ENCODE measurements at places on chromosomes 5 and 9. TPM values are rescaled to one million over a fixed set of nuclear protein-coding genes. Genes with fewer than 3 reads are reported as not detected.

COL5A1 gene
- total RNA-seq: 0.11 TPM

CCNH gene
- total RNA-seq: 68.2 TPM

TLR4 gene
- total RNA-seq: not detected

RNF183 gene
- total RNA-seq: not detected

TUSC1 gene
- total RNA-seq: 0.48 TPM

LCN15 gene
- total RNA-seq: not detected

ASB6 gene
- 22.1 TPM for total RNA-seq

DNA sequence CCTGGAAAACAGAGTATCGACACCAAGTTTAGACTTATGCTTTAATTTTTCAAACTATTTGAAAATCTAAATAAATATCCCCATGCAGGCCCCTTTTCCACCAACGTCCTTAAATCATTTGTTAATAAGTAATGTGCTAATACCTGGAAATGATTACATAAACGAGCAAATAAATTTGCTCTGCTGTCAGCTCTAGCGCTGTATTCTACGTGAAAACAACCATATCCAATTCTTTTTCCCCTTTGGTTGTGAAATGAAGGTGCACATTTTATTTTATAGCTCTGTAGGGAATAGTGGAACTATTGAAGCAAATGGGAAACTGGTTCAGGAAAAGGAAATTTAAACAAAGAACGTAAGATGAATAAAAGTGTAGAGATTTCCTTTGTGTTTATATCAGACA is 137.7 kb upstream of the ZNF608 start:
- H3K36me3 ChIP-seq: no peaks in the 10 kb centered on the region
- no peak for DNase-seq
- H3K27me3 ChIP-seq: no peaks in the 10 kb centered on the region
- no peaks in the 10 kb centered on the region for H3K4me1 ChIP-seq
- H3K4me3 ChIP-seq: no peak overlapping the region

DNA sequence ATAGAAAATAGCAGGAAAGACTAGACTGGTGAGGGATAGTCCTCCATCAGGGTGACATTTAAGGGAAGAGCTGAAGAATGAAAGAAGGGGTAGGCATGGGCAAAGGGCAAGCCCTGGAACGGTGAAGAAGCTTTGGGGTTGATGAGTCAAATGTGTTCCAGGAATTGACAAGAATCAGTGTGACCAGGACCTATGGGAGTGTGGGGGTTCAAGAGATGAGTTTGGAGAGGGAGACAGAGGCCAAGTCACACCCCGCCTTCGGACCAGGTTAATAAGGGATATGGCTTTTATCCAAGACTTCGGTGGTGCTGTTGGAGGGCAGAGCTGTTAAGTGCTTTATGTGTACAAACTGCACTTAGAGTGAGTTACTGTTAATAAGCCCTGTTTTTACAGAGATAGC is 920 bp downstream of the PMPCA start:
- peaks cover 75% of the 10 kb centered on the region for H3K36me3 ChIP-seq
- peaks cover 32% of the 10 kb centered on the region for H3K4me1 ChIP-seq
- H3K27ac ChIP-seq: peak overlapping the region; percentile 86
- H3K27me3 ChIP-seq: no peaks in the 10 kb centered on the region

- H3K27me3 ChIP-seq: no peaks in the 10 kb centered on the region
- H3K27ac ChIP-seq: no peak overlapping the region
- no peak overlapping the region for H3K4me3 ChIP-seq
- H3K4me1 ChIP-seq: no peaks in the 10 kb centered on the region
- H3K36me3 ChIP-seq: no peaks in the 10 kb centered on the region
Measured at GRCh38 chr5:166936351-166936750, 1355.1 kb upstream of the WWC1 start.

DNA sequence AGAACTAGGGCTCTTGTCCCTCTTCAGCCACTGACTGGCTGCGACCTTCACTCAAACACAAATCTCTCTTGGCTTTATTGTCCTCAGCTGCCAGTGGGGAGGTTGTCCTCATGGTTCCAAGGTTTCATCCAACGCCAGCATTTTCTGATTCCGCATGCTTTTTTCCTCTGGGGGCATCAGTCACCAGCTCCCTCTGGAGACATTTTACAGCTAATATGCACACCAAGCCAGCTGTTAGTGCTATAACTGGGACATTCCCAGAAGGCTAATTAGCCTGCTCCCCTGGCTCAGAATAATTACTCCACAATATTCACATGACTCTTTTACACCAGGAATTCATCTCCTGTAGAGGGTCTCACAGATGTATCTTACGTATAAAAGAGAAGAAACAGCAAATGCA is 193.6 kb upstream of the ANKRD55 start:
- no peak overlapping the region for H3K27ac ChIP-seq
- no peak overlapping the region for H3K4me3 ChIP-seq
- peaks cover 3% of the 10 kb centered on the region for H3K36me3 ChIP-seq

- no peaks in the 10 kb centered on the region for H3K36me3 ChIP-seq
- no peaks in the 10 kb centered on the region for H3K4me1 ChIP-seq
- DNase-seq: no peak
- no peaks in the 10 kb centered on the region for H3K27me3 ChIP-seq
- no peak overlapping the region for H3K4me3 ChIP-seq
Measured at GRCh38 chr5:18972177-18972576, 1015.8 kb downstream of the CDH18 start.

DNA sequence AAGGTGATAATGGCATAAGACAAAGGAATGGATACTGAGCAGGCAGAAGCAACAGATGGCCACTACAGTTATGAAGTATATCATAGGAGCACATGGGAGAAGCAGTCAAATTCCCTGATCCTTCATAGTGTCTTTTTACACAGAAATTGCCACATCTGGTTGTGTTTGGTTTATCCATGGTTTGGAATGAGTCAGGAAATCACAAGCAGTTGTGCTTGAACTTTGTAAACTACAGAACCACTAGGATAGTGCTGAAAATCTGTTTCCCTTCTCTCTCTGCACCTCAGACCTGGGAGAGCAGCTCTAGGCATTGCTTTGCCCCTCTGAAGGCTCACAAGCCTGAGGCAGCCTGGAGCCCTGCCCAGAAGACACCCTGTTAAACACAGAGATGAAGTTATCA is 134.0 kb downstream of the DMRT2 start:
- no peak overlapping the region for H3K4me3 ChIP-seq
- H3K27me3 ChIP-seq: no peaks in the 10 kb centered on the region
- no peak overlapping the region for H3K27ac ChIP-seq
- H3K4me1 ChIP-seq: no peaks in the 10 kb centered on the region

DNA sequence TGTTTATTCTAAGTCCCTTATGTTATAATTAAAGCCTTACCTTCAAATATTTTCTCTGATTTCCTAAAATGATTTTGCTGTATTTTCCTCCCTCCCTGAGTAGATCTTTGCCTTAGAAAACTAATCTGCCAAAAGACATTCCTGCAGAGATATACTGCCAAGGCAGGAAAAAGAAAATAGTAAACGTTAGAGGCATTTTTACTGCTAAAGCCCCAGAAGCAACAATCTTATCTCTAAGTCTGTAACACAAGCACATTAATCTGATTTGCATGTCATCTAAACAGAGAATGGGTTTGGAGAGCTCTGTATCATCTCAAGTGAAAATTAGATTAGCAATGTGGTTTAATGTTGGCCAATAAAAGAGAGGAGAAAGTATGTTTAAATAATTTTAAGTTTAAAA is 847.7 kb downstream of the MAT2B start:
- no peak for DNase-seq
- no peaks in the 10 kb centered on the region for H3K27me3 ChIP-seq
- no peak overlapping the region for H3K27ac ChIP-seq
- H3K4me1 ChIP-seq: no peaks in the 10 kb centered on the region

- H3K27me3 ChIP-seq: no peaks in the 10 kb centered on the region
- H3K36me3 ChIP-seq: peaks cover 19% of the 10 kb centered on the region
- no peaks in the 10 kb centered on the region for H3K4me1 ChIP-seq
Measured at GRCh38 chr5:80453366-80453765, 34.5 kb upstream of the FAM151B start.

DNA sequence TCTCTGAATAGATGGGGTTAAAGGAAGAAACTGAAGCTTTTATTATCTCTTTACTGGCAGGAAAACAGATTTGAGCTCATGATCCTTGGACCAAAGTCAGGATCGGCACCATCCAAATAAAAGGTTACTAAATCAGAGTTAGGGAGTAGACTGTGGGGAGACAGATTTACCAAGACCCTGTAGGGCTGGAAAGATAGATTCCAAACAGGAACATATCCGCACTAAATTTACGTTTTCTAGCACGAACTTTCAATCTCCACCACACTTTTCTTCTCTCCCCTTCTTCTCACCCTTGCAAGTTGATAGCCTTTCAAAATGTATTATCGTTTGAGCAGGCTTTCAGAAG is 120.0 kb upstream of the HMHB1 start:
- peaks cover 39% of the 10 kb centered on the region for H3K4me1 ChIP-seq
- peaks cover 20% of the 10 kb centered on the region for H3K36me3 ChIP-seq
- no peaks in the 10 kb centered on the region for H3K27me3 ChIP-seq
- DNase-seq: no peak
- H3K27ac ChIP-seq: no peak overlapping the region
- no peak overlapping the region for H3K4me3 ChIP-seq

DNA sequence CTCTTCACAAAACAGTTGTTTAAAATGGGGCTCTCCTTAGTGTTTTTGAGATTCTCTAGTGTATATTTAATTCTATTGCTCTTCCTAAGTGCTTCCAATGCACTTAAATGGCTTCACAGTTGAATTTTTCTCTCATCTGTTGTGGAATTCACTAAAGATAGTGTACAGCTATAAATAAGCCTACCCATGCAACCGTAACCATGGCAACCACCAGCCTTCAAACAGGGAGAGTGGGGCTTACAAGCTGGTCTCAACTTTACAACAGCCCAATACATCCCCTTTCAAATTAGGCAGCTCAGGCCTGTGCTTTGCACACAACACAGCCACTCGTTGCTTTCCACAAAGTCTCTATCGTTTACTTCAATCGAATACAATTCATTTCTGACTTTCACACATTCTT is 144.0 kb upstream of the PLPPR1 start:
- H3K27ac ChIP-seq: no peak overlapping the region
- no peak overlapping the region for H3K4me3 ChIP-seq
- H3K4me1 ChIP-seq: no peaks in the 10 kb centered on the region
- no peaks in the 10 kb centered on the region for H3K27me3 ChIP-seq
- no peaks in the 10 kb centered on the region for H3K36me3 ChIP-seq
- no peak for DNase-seq

GRCh38 chr5:157387683-157388093 is 72.3 kb upstream of the NIPAL4 start:
- no peak for DNase-seq
- H3K4me1 ChIP-seq: peaks cover 16% of the 10 kb centered on the region
- H3K27me3 ChIP-seq: no peaks in the 10 kb centered on the region

DNA sequence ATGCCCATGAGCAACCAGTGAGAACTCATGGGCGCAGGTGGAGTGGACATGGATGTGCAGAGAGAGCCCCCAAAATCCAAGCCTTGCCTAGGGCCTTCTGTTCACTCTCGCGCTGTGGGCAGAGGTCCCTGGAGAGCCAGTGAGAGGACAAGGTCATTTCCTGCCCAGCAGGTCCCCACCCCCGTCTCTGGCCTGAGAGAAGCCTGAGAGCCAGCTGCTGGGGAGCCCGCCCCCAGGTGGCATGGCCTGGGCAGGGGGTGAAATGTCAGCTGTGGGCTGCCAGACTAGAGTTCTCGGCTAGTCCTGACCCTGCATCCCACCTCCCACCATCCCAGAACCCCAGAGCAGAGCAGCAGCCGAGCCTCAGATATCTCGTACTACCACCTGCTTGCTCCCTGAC is 85.3 kb downstream of the BARX1 start:
- no peak overlapping the region for H3K4me3 ChIP-seq
- peaks cover 4% of the 10 kb centered on the region for H3K27me3 ChIP-seq
- no peaks in the 10 kb centered on the region for H3K36me3 ChIP-seq
- H3K4me1 ChIP-seq: no peaks in the 10 kb centered on the region
- DNase-seq: no peak

GRCh38 chr5:93570294-93571113 is 10.5 kb downstream of the NR2F1-AS1 start:
- H3K27ac ChIP-seq: no peak overlapping the region
- no peak overlapping the region for H3K4me3 ChIP-seq
- H3K4me1 ChIP-seq: no peaks in the 10 kb centered on the region
- DNase-seq: no peak
- H3K27me3 ChIP-seq: peaks cover 68% of the 10 kb centered on the region
- H3K36me3 ChIP-seq: no peaks in the 10 kb centered on the region

GRCh38 chr9:98829766-98830165 is 22.3 kb downstream of the GALNT12 start:
- no peaks in the 10 kb centered on the region for H3K27me3 ChIP-seq
- DNase-seq: no peak
- H3K4me1 ChIP-seq: no peaks in the 10 kb centered on the region
- H3K27ac ChIP-seq: no peak overlapping the region
- no peak overlapping the region for H3K4me3 ChIP-seq

DNA sequence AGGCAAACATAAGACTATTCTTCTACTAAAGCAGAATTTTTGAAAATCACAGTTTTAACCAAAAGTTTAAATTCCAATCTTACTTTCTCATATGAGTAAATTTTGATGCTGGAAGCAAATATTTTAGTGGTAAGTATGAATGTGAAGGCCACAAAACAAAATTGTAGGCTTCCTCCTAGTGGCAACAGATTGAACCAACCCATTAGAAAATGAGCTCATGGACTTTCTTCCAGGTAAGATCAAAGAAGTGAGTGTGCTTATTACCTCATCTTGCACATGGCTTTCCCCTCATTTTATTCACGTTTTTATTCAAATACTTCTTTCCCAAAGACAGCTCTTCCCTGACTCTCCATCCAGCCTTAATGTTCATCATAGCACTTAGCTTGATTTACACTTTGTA is 16.5 kb upstream of the RLN2 start:
- no peak for DNase-seq
- no peaks in the 10 kb centered on the region for H3K27me3 ChIP-seq
- H3K4me3 ChIP-seq: no peak overlapping the region
- H3K36me3 ChIP-seq: peaks cover 7% of the 10 kb centered on the region
- no peak overlapping the region for H3K27ac ChIP-seq
- peaks cover under 1% of the 10 kb centered on the region for H3K4me1 ChIP-seq

DNA sequence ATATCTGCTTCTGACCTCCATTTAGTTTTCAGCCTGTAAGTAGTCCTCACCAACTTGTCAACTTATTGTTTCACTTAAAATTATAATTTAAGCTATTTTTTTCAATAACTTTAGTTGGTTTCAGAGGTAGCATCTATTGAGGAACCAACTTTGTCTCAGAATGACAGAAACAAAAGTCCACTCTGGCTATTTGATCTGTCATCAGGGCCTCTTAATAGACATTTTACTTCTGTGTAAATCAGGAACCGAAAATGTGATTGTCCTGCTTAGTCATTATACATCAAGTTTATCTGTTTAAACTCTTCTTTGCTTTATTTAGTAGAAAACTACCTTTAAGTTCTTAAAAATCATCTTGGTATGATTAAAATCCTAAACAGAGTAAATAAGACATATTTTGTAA is 820.8 kb upstream of the EDIL3 start:
- H3K36me3 ChIP-seq: no peaks in the 10 kb centered on the region
- H3K27ac ChIP-seq: no peak overlapping the region
- H3K4me1 ChIP-seq: no peaks in the 10 kb centered on the region
- no peak for DNase-seq
- no peak overlapping the region for H3K4me3 ChIP-seq

DNA sequence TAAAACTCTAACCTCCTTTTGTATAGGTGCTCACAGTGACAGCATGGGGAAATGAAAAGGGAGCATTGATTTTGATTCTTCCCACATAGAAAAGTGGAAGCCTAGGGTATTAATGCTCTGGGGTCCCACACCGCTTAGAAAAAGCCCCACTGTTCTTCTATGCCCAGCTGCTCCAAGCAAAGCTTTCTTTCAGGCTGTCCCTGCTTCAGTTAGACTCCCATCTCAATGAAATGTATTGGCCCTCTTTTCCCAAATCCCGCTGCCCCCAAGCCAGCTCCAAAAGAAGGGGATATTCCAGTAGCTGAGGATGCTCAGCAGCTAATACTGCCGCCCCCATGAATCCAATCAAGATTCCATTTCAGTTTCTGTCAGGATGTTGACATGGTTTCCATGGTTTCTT is 17.0 kb upstream of the CREBRF start:
- H3K27me3 ChIP-seq: no peaks in the 10 kb centered on the region
- no peak for DNase-seq
- peaks cover 23% of the 10 kb centered on the region for H3K36me3 ChIP-seq
- H3K4me1 ChIP-seq: peaks cover 32% of the 10 kb centered on the region
- no peak overlapping the region for H3K4me3 ChIP-seq
